ENCODE measurements at places on chromosomes 16 and 17.

DNA sequence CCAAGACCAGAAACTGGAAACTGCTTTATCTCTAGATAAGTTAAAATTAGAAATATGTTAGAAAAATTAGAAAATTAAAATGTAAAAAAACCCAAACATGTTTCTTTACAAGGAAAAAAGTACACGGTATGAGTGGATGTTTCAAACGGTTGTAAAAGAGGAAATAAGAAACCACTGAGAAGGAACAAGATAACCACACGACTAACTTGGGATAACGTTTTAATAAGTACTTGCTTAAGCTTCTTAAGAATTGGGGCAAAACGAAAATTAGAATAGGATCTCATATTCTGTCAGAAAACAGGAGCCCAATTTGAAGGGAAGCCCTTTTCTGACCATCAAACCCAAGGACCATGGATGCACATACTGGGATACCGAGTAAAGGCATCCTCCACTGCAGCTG is 31.0 kb downstream of the MBTPS1 start:
- DNase-seq, result no peak

DNA sequence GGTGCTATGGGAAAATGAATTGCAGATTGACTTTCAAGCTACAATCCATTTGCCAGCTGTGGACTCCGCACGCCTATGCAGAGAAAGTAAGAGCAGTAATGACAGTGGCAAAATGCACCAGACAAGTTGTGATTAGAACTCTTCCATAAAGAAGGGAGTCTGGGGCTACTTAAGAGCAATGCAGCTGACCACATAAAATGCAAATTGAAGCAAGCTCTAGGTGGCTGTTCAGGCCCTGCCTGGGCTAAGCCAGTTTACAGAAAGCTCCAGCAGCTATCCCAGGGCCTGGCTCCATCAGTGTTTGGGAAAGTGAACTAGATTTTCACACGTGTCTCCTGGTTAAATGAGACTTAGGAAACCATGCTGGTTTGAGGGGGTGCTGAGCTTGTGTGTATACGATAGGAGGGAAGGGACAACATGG is 2.2 kb upstream of the MAP2K6 start:
- no peak for DNase-seq

GRCh38 chr16:11682655-11683096 is 14.4 kb downstream of the SNN start:
- DNase-seq, result no peak

GRCh38 chr16:86492961-86493629 is 17.2 kb upstream of the FOXF1 start:
- no peak for DNase-seq

DNA sequence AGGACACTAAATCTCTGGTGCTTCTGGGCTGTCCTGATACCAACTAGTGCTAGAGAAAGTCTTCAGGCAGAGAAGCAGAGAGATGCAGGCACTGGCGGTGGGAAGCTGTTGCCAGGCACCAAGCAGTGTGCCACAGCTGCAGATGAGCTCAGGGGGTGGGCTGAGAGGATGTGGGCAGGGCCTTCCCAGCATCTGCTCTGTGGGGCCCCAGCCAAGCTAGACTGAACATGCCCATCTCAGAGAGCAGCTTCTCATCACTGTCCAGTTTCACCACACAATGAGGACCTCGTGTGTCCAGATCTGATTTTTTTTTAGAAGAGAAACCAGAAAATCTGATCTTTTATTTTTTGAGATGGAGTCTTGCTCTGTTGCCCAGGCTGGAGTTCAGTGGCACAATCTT is 17.1 kb downstream of the PSKH1 start:
- DNase-seq, result no peak
